ENCODE measurements at places on chromosomes 1 and 21. TPM values are rescaled to one million over a fixed set of nuclear protein-coding genes. Genes with fewer than 3 reads are reported as not detected.

Gene HS2ST1
- total RNA-seq = 18.5 TPM

Gene GJB4
- total RNA-seq = not detected

Gene OR2T33
- total RNA-seq = not detected

Gene WLS
- total RNA-seq = 0.11 TPM

Gene HMGB4
- not detected for total RNA-seq

Gene AADACL3
- total RNA-seq = not detected

Gene PATJ
- total RNA-seq = 30.1 TPM

Gene TRABD2B
- not detected for total RNA-seq

Gene CDK18
- total RNA-seq = 0.91 TPM

Gene WARS2
- 18.5 TPM for total RNA-seq

Gene GBP7
- not detected for total RNA-seq

Gene MXRA8
- total RNA-seq = 0.56 TPM

Gene SLC6A9
- total RNA-seq = 2.8 TPM

Gene BCL2L15
- total RNA-seq = 4.4 TPM

Gene FAM72D
- total RNA-seq = 11.0 TPM

Gene FCGR2B
- total RNA-seq = not detected
